ENCODE measurements at places on chromosomes 2 and 18.

DNA sequence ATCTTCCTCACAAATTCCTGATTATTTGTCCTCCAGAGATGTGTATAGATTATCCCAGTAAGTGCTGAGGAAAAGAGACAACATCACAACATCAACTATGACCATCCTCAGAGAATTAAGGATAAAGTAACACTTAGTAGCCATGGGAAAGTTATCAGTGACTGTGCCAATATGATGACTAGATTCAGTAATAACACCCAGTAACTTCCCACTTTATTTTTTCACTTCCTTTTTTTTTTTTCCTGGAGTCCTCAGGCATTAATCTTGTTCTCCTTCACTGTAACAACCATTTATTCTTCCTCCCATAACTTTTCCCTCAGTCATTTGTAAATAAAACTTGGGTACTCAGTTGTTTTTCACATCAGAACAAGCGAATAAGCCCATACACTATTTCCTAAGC, 16.7 kb upstream of the PID1 start:
- no peak for DNase-seq

GRCh38 chr2:197675246-197675645, at the start of gene RFTN2:
RFTN2 (minus strand) TSS chr2:197675587; CDS start chr2:197675458, 129 bp downstream.
- DNase-seq, result no peak

- DNase-seq, result peak; percentile 66
These were observed 344.6 kb upstream of the CHAC2 start for GRCh38 chr2:53422979-53423378.

DNA sequence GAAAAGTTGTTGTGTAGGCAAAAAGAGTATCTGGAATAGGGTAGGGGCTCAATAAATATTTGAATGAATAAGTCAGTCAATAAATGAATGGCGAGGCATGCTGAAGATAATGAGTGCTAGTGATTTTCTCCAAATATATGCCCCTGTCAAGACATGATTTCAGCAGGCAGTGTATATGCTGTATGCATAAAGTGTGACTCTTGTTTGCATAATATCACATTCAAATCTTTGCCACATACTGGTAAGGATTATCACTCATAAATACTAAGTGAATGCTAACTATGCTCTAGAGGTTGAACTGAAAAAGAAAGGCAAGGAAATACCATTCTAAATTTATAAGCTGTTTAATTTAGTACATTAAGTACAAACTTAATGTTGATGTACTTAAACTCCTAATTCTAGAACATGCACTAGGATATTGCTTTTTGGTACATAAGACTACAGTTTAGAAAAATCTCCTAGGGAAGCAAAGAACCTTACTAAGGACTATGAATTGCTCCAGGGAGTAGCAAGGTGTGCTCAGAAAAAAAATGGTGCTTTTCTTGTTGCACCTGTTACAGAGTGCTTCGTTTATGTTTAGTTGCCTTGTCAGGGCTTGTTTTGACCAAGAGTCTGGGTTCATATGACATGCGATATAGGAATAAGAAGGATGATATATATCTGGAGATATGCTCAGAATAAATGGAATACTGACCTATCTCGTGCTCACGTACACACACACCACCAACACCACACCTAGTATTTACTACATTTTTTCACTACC, 224.0 kb upstream of the TANK start:
- no peak for DNase-seq

DNA sequence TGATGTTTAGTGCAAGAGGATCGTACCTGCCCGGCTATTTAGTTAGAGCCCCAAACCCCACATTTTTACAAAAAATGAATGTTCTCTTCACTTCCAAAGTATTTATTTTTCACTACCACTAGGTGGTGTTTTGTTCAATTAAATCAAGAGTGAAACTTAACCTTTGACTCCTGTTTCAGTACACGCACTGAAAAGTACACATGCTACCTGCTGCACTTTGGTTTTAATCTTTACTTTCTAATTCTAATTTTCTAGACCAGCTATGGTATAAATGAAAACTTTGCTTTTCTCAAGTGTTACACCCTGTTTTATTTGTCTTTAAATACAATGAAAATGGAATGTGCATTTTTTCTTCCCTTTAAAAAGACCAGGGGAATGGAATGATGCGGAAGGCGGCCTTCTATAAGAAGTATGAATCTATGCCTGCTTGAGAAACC, 31.4 kb upstream of the CHN1 start:
- DNase-seq, result peak; percentile 33

GRCh38 chr2:31227110-31227509, 6.8 kb upstream of the EHD3 start:
- no peak for DNase-seq

All from neural progenitor cell (in vitro differentiated cells).